ENCODE measurements at places on chromosomes 2 and 18. TPM values are rescaled to one million over a fixed set of nuclear protein-coding genes. Genes with fewer than 3 reads are reported as not detected.

The TEX44 gene
- total RNA-seq, result not detected

The CHRND gene
- total RNA-seq, result not detected

The CCDC178 gene
- not detected for total RNA-seq

The G6PC2 gene
- not detected for total RNA-seq

The CNDP1 gene
- total RNA-seq, result not detected

The GPR39 gene
- 0.38 TPM for total RNA-seq

The LINC00305 gene
- not detected for total RNA-seq

The ABCG8 gene
- total RNA-seq, result not detected

The SERPINB13 gene
- not detected for total RNA-seq

The NFATC1 gene
- 3.0 TPM for total RNA-seq

The CCDC74B gene
- 0.85 TPM for total RNA-seq

The DOK1 gene
- 24.3 TPM for total RNA-seq

The ICOS gene
- total RNA-seq, result not detected

The BABAM2 gene
- total RNA-seq, result 15.1 TPM

The KIAA2012 gene
- total RNA-seq, result not detected

The VWA3B gene
- total RNA-seq, result not detected

The TMEM182 gene
- 0.85 TPM for total RNA-seq

The TLX2 gene
- total RNA-seq, result not detected

The ASB18 gene
- not detected for total RNA-seq

The GPR45 gene
- total RNA-seq, result not detected

The FBXO41 gene
- 0.56 TPM for total RNA-seq

The KANSL1L gene
- total RNA-seq, result 9.7 TPM

The SNED1 gene
- total RNA-seq, result 23.2 TPM

The TTN gene
- total RNA-seq, result 0.66 TPM

The LIMS4 gene
- total RNA-seq, result 19.5 TPM

The AMER3 gene
- total RNA-seq, result not detected

Measured in endothelial cell of coronary artery (primary cell).